ENCODE measurements at places on chromosomes 13 and 19. TPM values are rescaled to one million over a fixed set of nuclear protein-coding genes. Genes with fewer than 3 reads are reported as not detected.

DNA sequence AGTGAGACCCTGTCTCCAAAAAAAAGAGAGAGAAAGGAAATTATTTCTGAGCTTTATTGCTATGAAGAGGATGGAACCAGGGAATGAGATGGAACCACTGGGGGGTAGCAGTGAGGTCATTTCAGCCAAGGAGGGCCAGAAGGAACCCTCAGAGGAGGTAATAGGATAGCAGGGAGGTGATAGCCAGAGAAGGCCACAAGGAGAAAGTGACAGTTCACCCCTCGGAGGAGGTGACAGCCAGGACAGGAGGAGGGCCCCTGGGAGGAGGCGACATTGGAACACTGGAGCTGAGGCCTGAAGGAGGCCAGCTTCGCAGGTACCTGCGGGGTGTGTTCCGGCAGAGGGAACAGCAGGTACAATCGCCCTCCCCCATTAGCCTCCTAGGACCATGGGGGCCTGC, 675 bp upstream of the PGPEP1 start:
- DNase-seq, result no peak

DNA sequence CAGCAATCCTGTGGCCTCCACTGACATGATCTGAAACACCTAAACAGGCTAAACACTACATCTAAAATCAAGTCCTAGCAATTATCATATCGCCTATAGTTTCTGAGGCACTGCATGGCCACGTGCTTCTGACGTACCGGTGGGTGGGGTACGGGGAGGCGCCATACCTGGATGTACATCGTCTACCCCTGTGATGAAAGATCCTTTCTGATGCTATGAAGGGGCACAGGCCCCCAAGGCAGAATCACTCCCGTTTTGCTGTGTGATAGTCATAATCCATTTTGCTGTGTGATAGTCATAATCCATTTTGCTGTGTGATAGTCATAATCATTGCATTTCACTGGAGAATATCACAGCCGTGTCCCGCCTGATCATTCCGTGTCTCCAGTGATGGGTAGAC, 118.7 kb upstream of the SOX1 start:
- no peak for DNase-seq

- DNase-seq, result no peak
These were observed 4.3 kb downstream of the RNF113B start for GRCh38 chr13:98172590-98173422.

- DNase-seq, result no peak
These were observed 22.9 kb downstream of the PPP2R1A start for GRCh38 chr19:52212572-52213255.

Gene PCDH20
- total RNA-seq, result 0.26 TPM

Gene KCNJ14
- total RNA-seq, result 1.1 TPM

DNA sequence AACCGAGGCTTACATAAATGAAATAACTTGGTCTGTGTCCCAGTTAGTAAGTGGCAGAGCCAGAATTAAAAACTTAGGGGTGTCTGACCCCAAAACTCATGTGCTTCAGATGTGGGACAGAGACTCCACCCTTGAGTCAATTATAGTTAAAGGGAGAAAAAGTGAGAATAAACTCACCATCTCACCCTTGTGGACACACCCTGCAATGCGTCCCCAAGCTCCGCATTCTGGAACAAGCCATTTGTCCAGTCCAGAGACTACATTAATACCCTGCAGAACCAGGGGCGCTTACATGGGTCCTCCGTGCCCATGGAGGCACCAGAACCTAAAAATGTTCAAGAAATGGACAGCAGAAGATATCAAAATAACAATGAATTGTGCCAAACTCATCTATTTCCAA, 207.0 kb upstream of the ZNF507 start:
- no peak for DNase-seq

- no peak for DNase-seq
These were observed 55.8 kb downstream of the SMARCA4 start for GRCh38 chr19:11016631-11017030.

Gene ATXN8OS
- total RNA-seq, result not detected

Gene SHFL
- 5.5 TPM for total RNA-seq

DNA sequence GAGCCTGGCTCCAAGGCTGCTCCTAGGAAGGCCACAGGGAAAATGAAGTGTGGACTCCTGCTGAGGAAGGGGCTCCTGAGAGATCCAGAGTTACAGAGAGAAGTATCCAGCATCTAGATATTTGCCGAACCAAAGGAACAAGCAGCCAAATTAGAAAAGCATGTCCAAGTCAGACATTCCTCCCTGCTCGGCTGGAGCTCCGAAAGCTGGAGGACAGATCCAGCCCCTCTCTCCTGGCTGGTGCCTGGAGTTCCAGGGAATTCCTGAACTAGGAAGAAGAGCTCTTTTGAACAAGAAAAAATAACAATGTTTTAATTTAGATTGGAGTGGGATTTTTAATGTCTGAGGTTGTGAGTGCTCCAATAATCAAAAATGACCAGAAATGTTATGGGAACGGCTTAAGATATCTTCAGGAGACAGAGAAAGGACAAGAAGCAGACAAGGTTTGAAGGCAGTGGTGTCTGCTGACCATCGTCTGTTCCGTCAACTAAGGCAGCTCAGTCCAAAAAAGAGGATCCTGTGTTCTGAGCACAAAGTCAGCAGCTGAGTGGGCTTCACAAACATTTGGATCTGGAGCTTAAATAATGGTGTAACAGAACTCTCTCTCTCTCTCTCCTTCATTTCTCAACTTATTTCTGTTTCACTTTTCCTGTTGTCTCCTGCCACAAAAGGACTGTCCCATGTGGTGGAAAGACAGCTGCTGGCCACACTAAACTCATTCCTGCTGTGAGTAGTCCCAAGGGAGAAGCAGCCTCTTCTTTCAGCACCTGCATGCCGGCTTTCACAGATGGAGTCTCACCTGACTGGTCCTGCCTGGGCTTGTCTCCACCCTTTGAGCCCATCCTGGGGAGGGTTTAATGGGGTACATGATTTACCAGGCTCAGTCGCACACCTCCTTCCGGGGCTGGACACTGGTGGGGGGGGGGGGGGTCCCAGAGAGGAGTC, 31.5 kb upstream of the IRS2 start:
- peak; percentile 30 for DNase-seq

Gene CYP4F2
- total RNA-seq, result under 0.01 TPM

Measured in bronchial epithelial cell (primary cell).